ENCODE measurements at places on chromosomes 5 and 9. TPM values are rescaled to one million over a fixed set of nuclear protein-coding genes. Genes with fewer than 3 reads are reported as not detected.

The OCLN gene
- total RNA-seq, result 26.6 TPM

The SCGB3A2 gene
- total RNA-seq, result not detected

The FANCC gene
- 11.3 TPM for total RNA-seq

The DMAC1 gene
- 65.4 TPM for total RNA-seq

The AK3 gene
- 32.4 TPM for total RNA-seq

The NOXA1 gene
- total RNA-seq, result not detected

The NIPAL4 gene
- total RNA-seq, result 10.5 TPM

DNA sequence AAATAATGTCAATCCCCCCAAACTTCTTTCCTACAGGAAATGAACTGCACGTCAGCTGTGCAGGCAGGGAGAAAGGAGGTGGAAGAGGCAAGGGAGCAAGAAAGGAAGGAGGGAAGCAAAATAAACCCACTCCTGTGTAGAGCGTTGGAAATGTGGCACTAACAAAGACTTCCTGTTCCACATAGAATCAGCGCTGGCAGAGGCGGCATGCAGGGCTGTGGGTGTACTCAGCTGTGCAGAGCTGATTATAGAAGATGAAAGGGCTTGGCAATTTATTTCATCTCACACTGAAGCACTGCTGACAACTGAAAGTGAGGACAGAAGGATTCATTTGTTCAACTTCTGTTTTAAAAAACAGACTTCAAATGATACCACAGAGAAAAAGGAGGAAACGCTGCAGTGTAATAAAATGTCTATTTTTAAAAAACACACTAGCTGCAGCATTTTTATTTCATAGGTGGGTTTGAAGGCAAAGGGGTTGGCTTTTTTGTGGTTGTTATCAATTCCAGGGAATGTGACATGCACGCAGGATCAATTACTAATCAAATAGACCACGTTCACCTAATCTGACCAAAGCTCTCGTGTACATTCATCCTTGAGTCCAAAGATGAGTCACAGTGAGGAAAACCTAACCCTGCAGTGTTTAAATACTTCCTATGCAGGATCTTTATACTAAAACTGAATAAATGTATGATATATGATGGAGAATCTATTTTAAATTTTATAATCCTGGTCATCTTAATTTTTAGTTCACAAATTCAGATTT is 583.5 kb downstream of the ZNF608 start:
- no peak for DNase-seq
- H3K27me3 ChIP-seq, result no peaks in the 10 kb centered on the region
- no peak overlapping the region for H3K27ac ChIP-seq
- H3K36me3 ChIP-seq, result no peaks in the 10 kb centered on the region
- no peaks in the 10 kb centered on the region for H3K4me1 ChIP-seq

DNA sequence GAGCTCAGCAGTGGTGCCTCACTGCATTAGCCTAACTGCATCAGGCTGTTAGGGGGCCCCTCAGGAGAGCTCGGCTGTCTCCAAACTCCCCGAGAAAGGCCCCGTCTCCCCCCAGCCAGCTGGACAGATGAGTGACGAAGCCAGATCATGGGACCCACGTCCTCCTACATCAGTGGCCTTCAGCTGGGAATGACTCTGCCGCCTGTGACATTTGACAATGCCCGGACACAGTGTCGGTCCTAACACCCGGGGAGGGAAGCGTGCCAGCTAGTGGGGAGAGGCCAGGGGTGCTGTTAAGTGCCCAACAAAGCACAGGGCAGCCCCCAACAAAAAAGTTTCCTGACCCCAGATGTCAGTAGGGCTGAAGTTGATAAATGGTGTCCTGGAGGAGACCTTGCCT is 375.2 kb upstream of the IRX2 start:
- H3K4me1 ChIP-seq, result no peaks in the 10 kb centered on the region
- H3K27me3 ChIP-seq, result no peaks in the 10 kb centered on the region

- no peaks in the 10 kb centered on the region for H3K4me1 ChIP-seq
- H3K4me3 ChIP-seq, result no peak overlapping the region
- no peak overlapping the region for H3K27ac ChIP-seq
- H3K27me3 ChIP-seq, result no peaks in the 10 kb centered on the region
- no peak for DNase-seq
Measured at GRCh38 chr9:4346131-4346530, 46.3 kb upstream of the GLIS3 start.

DNA sequence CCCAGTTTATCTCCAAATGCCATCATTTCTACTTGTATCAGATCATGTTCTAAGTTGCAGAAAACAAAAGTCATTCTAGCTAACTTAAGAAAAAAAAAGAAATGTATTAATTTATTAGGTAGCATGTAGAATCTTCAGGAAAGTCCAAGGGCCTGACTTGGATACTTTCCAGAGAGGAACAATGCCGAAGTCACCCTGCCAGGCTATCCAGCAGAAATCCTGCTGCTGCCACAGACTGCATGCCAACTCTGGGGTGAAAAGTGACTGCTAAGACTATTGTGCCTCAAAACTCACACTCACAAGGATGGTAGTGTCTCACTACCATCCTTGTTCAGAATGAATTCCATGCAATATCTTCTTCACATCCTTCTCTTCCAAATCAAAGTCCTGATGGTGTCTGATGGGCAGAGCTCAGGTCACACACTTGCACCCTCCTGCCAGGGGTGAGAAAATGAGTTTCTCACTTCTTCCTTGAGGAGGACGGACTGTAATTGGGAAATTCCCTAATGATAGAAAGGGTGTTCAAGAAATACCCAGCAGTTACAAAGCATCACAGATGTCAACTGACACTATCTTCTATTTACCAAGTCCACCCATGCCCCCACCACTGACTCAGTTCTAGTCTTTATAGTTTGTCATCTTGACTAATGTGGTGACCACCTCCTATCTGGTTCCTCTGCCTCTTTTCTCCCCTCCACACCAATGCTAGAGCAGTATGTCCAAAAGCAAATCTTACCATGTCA is 279.4 kb downstream of the CWC27 start:
- no peaks in the 10 kb centered on the region for H3K27me3 ChIP-seq
- DNase-seq, result peak; percentile 71
- no peak overlapping the region for H3K4me3 ChIP-seq
- H3K27ac ChIP-seq, result peak overlapping the region; percentile 87
- peaks cover 60% of the 10 kb centered on the region for H3K4me1 ChIP-seq

- H3K4me1 ChIP-seq, result no peaks in the 10 kb centered on the region
- no peak overlapping the region for H3K27ac ChIP-seq
- H3K4me3 ChIP-seq, result no peak overlapping the region
- H3K36me3 ChIP-seq, result no peaks in the 10 kb centered on the region
- peaks cover 3% of the 10 kb centered on the region for H3K27me3 ChIP-seq
Measured at GRCh38 chr5:168822248-168822744, 243.1 kb upstream of the PANK3 start.

DNA sequence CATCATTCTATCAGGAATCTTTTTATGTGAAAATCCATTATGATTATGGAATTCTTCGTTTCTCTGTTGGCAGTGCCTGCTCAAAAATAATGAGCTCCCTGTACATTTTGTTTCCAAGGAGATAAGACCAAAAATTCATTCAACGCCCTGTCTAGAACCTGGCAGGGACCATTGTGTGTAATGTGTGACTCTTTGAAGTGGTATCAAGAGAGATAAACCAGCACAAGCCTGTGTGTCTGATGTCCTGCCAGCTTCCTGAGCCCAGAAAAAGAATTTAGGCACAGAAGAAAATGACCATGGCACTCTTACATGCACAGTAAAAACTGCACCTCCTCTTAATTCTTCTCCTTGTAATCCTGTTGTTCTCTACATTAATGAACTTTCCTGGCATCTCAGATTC is 177.4 kb downstream of the SAXO1 start:
- DNase-seq, result no peak
- H3K36me3 ChIP-seq, result no peaks in the 10 kb centered on the region
- peaks cover 1% of the 10 kb centered on the region for H3K27me3 ChIP-seq
- no peak overlapping the region for H3K27ac ChIP-seq
- no peaks in the 10 kb centered on the region for H3K4me1 ChIP-seq

- H3K36me3 ChIP-seq, result no peaks in the 10 kb centered on the region
- no peaks in the 10 kb centered on the region for H3K27me3 ChIP-seq
- H3K4me3 ChIP-seq, result no peak overlapping the region
- no peaks in the 10 kb centered on the region for H3K4me1 ChIP-seq
Measured at GRCh38 chr5:153429761-153430380, 60.6 kb upstream of the GRIA1 start.

DNA sequence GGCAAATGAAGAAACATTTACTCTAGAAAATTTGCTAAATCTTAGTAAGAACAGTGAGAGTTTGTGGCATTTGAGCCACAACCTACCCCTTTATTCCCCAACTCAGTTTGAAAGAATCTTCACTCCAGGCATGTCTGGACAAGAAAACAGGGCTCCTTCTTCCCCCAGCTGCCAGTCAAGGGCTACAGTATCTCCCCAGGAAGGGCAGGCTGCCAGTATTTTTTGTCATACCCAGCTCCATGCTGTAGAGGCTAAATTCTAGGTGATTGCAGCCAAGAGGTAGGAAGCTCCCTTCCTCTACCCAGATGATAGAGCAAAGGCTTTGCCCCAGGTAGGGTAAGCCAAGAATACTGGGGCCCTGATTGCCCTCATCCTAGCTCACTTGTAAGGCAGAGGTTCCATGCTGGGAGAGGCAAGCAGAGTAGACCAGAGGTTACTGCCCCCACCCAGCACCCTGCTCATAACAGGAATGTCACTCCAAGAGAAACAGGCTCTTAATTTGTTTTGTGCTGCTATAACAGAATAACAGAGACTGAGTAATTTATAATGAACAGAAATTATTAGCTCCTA is 20.0 kb upstream of the GRPEL2 start:
- no peaks in the 10 kb centered on the region for H3K27me3 ChIP-seq
- DNase-seq, result no peak
- H3K36me3 ChIP-seq, result no peaks in the 10 kb centered on the region
- H3K4me3 ChIP-seq, result no peak overlapping the region
- H3K4me1 ChIP-seq, result no peaks in the 10 kb centered on the region
- no peak overlapping the region for H3K27ac ChIP-seq

GRCh38 chr5:32312197-32312594 is 543 bp downstream of the MTMR12 start:
- no peaks in the 10 kb centered on the region for H3K36me3 ChIP-seq
- no peak for DNase-seq
- peak overlapping the region; percentile 83 for H3K27ac ChIP-seq
- H3K4me3 ChIP-seq, result peak overlapping the region; percentile 72
- H3K27me3 ChIP-seq, result no peaks in the 10 kb centered on the region

GRCh38 chr5:54829102-54829501 is 156.3 kb downstream of the ESM1 start:
- H3K4me1 ChIP-seq, result no peaks in the 10 kb centered on the region
- no peaks in the 10 kb centered on the region for H3K27me3 ChIP-seq
- no peak overlapping the region for H3K4me3 ChIP-seq
- no peaks in the 10 kb centered on the region for H3K36me3 ChIP-seq

DNA sequence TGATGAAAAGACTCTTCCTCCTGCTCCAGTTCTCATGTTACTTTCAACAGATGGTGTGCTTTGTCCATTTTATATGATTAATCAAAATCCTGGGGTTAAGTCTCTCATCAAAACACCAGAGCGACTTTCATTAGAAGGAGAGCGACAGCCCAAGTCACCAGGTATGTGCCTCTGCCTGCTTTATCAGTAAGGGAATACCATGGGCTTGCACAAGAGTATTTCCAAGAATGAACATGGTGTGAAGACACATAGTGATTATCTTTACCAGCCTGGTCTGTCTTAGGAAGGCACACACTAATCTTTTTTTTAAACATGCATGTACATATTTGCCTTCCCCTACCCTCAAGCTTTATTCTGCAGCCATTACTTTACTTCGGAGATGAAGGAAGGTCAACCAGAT is 15.2 kb downstream of the NUP214 start:
- H3K4me1 ChIP-seq, result no peaks in the 10 kb centered on the region
- no peak overlapping the region for H3K27ac ChIP-seq
- H3K4me3 ChIP-seq, result no peak overlapping the region

- DNase-seq, result no peak
- H3K4me1 ChIP-seq, result no peaks in the 10 kb centered on the region
- H3K27me3 ChIP-seq, result no peaks in the 10 kb centered on the region
- H3K4me3 ChIP-seq, result no peak overlapping the region
- no peak overlapping the region for H3K27ac ChIP-seq
Measured at GRCh38 chr9:32533336-32533735, 7.3 kb upstream of the RIGI start.

GRCh38 chr9:3948826-3949556 is 350.9 kb downstream of the GLIS3 start:
- no peak overlapping the region for H3K27ac ChIP-seq
- H3K27me3 ChIP-seq, result no peaks in the 10 kb centered on the region
- no peaks in the 10 kb centered on the region for H3K4me1 ChIP-seq
- no peak for DNase-seq
- no peak overlapping the region for H3K4me3 ChIP-seq

GRCh38 chr5:139426203-139426885 is 13.0 kb downstream of the DNAJC18 start:
- DNase-seq, result no peak
- H3K4me3 ChIP-seq, result no peak overlapping the region
- H3K4me1 ChIP-seq, result no peaks in the 10 kb centered on the region
- no peaks in the 10 kb centered on the region for H3K27me3 ChIP-seq

GRCh38 chr5:173114536-173114935 is 29.8 kb upstream of the BNIP1 start:
- no peaks in the 10 kb centered on the region for H3K27me3 ChIP-seq
- no peaks in the 10 kb centered on the region for H3K36me3 ChIP-seq
- no peak overlapping the region for H3K27ac ChIP-seq
- no peaks in the 10 kb centered on the region for H3K4me1 ChIP-seq
- H3K4me3 ChIP-seq, result no peak overlapping the region
- no peak for DNase-seq

- no peak overlapping the region for H3K27ac ChIP-seq
- peaks cover 7% of the 10 kb centered on the region for H3K4me1 ChIP-seq
- H3K27me3 ChIP-seq, result no peaks in the 10 kb centered on the region
- DNase-seq, result no peak
Measured at GRCh38 chr5:74206579-74207550, 433.7 kb downstream of the ENC1 start.

GRCh38 chr5:128202320-128202719 is 118.8 kb downstream of the SLC12A2 start:
- no peak for DNase-seq
- H3K27me3 ChIP-seq, result no peaks in the 10 kb centered on the region
- H3K27ac ChIP-seq, result no peak overlapping the region
- peaks cover 4% of the 10 kb centered on the region for H3K4me1 ChIP-seq

GRCh38 chr5:143002459-143003327 is 232.5 kb downstream of the ARHGAP26 start:
- DNase-seq, result peak; percentile 82
- H3K27ac ChIP-seq, result peak overlapping the region; percentile 89
- H3K4me1 ChIP-seq, result peaks cover 49% of the 10 kb centered on the region

- DNase-seq, result no peak
- H3K4me1 ChIP-seq, result no peaks in the 10 kb centered on the region
- H3K27ac ChIP-seq, result no peak overlapping the region
- H3K4me3 ChIP-seq, result no peak overlapping the region
- no peaks in the 10 kb centered on the region for H3K36me3 ChIP-seq
- no peaks in the 10 kb centered on the region for H3K27me3 ChIP-seq
Measured at GRCh38 chr9:124427281-124427680, 12.0 kb upstream of the PSMB7 start.

GRCh38 chr9:115313545-115313944 is 195.6 kb upstream of the TNC start:
- no peaks in the 10 kb centered on the region for H3K36me3 ChIP-seq
- DNase-seq, result no peak
- no peak overlapping the region for H3K4me3 ChIP-seq
- H3K27ac ChIP-seq, result no peak overlapping the region
- H3K27me3 ChIP-seq, result no peaks in the 10 kb centered on the region
